ENCODE measurements at places on chromosomes 12 and 14.

GRCh38 chr12:9740106-9740750 is 7.3 kb upstream of the CLECL1 start:
- DNase-seq, result no peak

DNA sequence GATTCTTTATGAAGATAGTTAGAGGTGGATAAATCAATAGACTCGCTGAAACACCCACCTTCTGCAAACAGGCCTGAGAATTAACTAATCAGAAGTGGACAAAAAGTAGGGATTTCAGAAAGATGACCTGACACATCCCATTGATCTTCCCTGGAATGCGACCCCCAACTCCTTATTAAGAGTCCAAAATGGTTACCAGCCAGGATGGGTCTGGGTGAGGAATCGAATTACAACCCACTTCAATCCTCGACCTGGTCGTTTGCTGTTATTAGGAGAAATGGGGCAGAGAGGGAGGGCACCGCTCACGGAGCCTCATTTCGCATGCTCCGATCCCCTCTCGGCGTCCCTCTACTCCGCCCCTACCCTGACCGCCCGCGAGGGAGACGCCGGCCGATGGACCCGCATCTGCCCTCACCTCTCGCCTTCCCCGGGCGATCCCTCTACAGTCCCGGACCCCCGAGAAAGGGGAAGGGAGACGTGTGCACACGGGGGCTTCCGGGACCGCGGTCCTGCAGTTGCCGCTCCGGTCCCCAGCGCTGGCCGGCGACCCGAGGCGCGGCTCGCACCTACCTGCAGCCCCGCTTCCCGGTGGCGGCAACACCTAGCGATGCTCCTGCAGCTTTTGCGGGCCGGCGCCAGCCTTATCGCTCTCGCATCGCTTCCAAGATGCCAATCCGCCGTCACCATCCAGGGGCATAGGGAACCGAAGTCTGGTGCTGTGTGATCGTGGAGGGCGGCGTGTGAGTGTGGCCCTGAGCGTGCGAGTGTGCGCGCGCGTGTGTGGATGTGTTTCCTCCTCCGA is 69.3 kb upstream of the USP15 start:
- no peak for DNase-seq

GRCh38 chr12:30794591-30795409 is 40.0 kb upstream of the CAPRIN2 start:
- no peak for DNase-seq

DNA sequence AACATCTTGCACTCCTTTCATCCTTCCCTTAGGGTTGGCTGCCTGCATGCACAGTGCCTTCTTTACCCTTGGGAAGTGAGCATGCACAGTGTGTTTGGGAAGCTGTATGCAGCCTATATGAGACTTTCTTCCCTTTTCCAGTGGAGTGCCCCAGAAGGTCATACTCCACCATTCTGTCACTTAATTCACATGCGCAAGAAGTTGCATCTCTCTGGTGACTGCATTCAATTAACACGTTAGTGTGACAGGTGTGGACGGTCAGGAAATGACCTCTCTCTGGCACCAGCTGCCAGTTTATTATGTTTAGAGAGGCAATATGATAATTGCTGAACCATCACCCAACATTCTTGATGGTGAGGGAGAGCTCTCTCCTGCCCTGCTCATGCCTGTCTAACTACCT is 770.0 kb downstream of the FLRT2 start:
- DNase-seq, result no peak

DNA sequence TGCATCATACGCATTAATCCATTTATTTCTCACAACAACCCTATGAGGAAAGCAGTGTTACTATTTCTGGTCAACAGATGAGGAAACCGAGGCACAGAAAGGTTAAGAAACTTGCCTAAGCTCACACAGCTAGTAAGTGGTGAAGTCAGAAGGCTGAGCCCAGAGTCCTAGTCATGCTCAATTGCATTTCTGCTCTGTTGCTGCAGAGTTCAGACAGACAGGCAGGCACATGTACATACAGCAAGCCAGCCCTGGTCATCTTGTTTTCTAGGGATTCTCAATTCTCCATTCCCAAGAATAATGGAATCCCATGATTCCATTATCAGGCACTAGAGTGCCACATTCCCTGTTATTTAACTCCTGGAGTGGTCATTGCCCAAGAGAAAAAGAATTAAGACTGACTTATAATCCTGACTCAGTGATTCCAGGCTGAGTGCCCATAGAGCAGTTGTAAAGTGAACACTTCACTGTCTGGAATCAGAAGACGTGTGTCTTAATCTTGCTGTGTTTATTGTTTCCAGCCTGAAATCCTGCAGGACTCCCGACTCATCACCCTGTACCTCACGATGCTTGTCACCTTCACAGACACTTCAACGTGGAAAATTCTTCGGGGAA is 10.7 kb downstream of the UBE3B start:
- DNase-seq, result no peak

Measured in epithelial cell of proximal tubule (primary cell).